ENCODE measurements at places on chromosomes 5 and 9. TPM values are rescaled to one million over a fixed set of nuclear protein-coding genes. Genes with fewer than 3 reads are reported as not detected.

The GRM6 gene
- total RNA-seq: not detected

The CDX1 gene
- 0.23 TPM for total RNA-seq

The PCDHB5 gene
- 3.6 TPM for total RNA-seq

The PDLIM4 gene
- total RNA-seq: 132 TPM

The FOXI1 gene
- total RNA-seq: not detected

The PHF2 gene
- 53.5 TPM for total RNA-seq

The LURAP1L gene
- total RNA-seq: 22.0 TPM

The GCNT4 gene
- total RNA-seq: 3.6 TPM

The ENHO gene
- total RNA-seq: 2.0 TPM

The GFI1B gene
- total RNA-seq: not detected

The CTXN3 gene
- total RNA-seq: not detected

The LVRN gene
- 2.1 TPM for total RNA-seq

The SAXO1 gene
- total RNA-seq: not detected

The SPATA31C1 gene
- not detected for total RNA-seq

The C5 gene
- total RNA-seq: 3.6 TPM

All from esophagus muscularis mucosa (tissue), 4 donors.